ENCODE measurements at places on chromosomes 12 and 14.

DNA sequence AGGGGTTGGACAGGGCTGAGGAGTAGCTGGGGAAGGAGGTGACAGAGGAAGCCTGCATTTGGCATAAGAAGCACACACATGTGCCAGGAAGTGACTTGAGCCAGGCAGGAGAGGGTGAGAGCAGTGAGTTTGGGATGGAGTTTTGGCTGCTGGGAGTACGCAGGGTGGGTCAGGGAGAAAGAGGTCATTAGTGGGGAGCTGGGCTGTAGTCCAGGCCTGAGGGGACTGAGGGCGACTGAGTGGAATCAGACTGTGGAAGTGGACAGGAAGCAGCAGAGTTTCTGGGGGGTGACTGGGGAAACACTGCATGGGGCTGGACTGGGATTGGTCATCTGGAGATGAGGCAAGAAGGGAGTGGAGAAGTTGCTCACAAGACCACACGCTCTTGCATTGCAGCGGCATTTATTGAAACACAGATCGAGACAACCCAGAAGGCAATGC lies 7.6 kb downstream of the KRT85 start:
- DNase-seq = no peak

DNA sequence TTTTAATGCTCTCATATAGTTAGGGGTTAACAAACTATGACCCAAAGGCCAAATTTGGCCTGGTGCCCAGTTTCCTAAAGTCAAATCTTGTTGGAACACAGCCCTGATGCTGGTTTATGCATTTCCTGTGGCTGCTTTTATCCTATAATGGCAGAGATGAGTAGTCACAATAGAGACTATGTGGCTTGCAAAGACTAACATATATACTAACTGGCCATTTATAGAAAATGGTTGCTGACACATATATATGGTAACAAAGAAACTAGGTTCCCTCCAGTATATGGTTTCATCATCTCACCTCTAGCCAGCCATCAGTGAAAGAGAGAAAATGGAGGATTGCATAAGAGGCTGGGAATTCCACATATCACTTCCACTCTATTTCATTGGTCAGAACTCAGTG lies 10.8 kb downstream of the NAV3 start:
- DNase-seq = no peak

- no peak for DNase-seq
Measured at GRCh38 chr14:59195912-59196311, 7.4 kb downstream of the DAAM1 start.

DNA sequence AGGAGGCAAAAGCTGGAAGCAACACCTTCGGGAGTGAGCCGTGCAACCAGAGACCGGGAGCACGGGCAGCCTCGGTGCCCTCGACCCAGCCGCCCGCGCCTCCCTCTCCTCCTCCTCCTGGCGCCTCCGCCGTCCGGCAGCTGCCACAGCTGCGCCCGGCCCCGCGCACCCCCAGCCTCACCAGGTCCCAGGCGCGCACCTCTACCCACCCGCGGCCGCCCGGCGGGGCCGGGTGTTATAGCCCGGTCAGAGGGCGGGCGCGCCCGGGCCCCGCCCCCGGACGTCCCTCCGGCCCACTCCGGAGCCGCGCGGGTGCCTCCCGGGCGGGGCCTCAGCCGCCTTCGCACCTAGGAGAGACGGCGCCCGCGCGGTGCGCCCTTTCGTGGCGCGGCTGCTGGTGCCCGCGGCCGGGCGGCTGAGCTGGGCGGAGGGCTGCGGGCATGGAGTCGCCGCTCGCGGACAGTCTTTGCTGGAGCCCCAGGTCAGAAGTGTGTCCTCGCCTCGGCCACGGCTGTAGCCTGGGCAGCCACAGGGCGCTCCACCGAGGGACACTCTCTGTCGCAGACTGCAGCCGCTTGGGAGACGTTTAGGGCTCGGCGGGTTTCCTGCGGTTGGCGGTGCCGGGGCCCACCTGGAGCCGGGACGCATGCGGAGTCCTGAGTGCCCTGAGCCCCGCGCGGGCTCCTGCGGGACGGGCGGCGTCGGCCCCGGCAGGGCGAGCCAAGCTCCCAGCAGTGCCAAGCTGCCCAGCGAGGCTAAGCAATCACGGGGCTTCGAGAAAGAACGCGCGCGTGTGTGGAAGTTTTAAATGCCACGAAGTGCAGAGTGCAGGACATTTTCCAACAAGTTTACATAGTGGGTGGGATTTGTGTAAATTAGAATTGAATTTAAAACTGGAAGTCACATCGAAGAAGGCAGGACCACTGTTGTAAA lies at the start of gene CPM:
Gene CPM (minus strand): TSS at position 211 of the 933 bp plus-strand sequence. CDS start 334 bp downstream, outside the sequence.
- DNase-seq = no peak

GRCh38 chr12:52275686-52276085 lies 1.2 kb downstream of the KRT86 start:
- no peak for DNase-seq

GRCh38 chr12:101697930-101698799 lies 725 bp downstream of the CHPT1 start:
- peak; percentile 30 for DNase-seq

DNA sequence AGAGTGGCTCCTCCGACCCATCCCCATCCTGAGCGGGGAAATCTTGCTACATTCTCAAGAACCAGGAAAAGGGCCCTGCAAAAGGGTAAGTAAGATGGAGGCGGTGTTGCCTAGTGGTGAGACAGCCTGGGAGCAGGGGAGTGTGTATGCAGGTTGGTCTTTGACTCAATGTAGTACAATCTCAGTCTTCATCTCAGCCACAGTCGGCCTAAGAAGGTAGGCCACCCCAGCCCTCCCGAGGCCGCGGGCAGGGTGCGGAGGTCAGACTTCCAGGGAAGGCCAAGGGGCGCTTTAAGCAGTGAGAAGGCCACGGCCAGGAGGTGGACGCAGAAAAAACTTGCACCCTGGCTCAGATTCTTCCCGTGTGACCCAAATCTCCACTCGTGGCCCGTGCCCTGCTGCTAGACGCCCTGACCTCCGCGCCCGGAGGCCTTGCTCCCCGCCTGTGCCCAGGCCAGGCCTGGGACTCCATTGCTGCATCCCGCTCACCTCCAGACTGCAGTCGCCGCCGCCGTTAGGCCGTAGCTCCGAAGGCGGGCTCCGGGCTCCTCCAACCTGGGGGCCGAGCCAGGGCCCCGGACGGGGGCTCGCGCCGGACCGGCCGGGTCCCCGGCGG lies 435 bp downstream of the FOXM1 start:
- DNase-seq = no peak

DNA sequence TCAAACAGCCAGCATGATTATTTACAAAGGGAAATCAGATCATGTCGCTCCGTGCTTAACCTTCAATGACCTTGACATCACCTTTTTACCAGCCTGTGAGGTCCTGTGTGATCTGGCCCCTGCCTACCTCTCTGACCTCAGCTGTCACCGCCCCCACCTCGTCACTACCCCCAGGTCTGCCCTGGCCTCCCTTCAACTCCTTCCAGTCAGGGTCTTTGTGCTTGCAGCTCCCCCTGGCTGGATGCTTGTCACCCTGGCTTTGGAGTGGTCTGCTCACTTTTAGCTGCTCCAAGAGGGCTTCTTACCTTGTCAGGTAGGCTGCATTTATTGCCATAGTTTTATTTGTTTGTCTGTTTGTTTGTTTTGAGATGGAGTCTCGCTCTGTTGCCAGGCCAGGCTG lies 8.2 kb upstream of the MAX start:
- no peak for DNase-seq

DNA sequence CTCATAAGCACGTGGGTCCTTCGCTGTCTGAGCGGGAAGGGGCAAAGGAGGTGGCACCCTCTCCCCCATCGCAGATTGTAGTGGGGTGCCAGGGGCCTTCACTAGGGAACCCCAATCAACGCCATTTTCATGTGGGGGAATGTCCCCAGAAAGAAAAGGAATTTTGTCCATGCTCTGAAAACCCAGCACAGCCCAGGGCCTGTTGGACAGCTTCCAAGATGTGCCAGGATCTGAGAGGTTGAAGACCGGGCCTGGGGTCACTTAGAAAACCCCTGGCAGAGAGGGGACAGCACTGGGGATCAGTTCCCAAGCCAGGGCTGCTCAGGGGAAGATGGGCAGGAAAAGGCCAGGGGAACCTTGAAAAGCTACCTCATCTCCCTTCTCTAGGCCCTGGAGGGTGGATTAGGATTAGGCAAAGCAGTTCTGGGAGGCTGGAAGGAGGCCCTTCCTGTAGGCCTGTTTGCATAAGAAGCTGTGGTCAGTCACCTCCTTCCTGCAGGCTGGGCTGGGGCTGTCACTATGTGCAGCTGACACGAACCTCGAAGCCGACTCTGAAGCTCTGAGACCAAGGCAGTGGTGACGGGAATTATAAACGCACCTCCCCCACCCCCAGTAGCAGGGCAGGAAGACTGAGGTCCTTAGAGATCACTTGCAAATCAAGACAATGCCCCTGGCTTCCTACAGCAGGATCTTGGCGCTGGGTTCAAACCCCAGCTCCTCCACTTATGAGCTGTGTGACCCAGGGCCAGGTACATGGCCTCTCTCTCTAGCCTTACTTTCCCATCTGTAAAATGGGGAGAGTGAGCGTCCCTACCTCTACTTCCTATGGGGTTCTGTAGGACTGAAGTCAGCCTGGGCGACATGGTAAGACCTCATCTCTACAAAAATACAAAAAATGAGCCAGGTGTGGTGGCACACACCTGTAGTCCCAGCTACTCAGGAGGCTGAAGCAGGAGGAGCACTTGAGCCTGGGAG lies 29.0 kb downstream of the TESC start:
- DNase-seq = no peak

DNA sequence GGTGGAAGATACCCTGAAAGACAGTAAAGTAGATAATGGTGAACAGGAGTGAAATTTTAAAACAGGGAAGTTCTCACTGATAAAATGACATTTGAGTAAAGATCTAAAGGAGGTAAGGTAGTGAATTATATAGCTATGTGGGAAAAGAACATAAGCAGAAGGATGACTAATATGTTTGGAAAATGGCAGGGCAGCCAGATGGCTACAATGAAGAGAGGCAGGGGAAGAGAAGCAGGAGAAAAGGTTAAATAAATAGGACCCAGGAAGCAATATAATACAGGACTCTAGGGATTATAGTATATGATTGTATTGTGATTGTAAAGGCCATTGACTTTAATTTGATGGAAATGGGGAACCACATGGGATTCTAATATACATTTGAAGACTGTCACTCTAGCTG lies 33.0 kb downstream of the SCFD1 start:
- DNase-seq = no peak

- DNase-seq = no peak
Measured at GRCh38 chr14:61710853-61711817, 15.8 kb downstream of the HIF1A start.

DNA sequence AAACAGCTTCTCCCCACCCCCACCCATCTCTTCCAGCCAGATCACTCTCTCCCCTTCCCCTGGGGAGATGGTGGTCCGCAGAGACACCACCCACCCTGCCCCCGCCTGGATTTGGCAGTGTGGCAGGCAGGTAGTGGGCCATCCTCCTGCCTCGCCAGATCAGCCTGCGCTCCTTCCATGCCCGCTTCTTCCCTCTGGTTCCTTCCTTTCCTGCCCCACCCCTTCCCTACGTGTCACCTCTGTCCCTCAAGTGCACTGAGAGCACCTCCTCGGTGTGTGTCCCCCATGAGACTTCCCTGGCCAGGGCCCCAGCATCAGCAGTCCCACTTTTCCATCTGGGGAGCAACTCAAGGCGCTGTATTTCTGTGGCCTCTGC lies 632 bp downstream of the NYNRIN start:
- peak; percentile 45 for DNase-seq

- no peak for DNase-seq
Measured at GRCh38 chr14:101017806-101018560, 114.5 kb upstream of the RTL1 start.

GRCh38 chr12:54341378-54342300 lies 16.7 kb downstream of the COPZ1 start:
- DNase-seq = peak; percentile 56

GRCh38 chr12:65330331-65330730 lies 51.8 kb downstream of the MSRB3 start:
- no peak for DNase-seq

GRCh38 chr12:87661786-87662377 lies 367.3 kb downstream of the C12orf50 start:
- DNase-seq = no peak

GRCh38 chr12:52903285-52903854 lies 1.5 kb downstream of the KRT8 start:
- DNase-seq = no peak

DNA sequence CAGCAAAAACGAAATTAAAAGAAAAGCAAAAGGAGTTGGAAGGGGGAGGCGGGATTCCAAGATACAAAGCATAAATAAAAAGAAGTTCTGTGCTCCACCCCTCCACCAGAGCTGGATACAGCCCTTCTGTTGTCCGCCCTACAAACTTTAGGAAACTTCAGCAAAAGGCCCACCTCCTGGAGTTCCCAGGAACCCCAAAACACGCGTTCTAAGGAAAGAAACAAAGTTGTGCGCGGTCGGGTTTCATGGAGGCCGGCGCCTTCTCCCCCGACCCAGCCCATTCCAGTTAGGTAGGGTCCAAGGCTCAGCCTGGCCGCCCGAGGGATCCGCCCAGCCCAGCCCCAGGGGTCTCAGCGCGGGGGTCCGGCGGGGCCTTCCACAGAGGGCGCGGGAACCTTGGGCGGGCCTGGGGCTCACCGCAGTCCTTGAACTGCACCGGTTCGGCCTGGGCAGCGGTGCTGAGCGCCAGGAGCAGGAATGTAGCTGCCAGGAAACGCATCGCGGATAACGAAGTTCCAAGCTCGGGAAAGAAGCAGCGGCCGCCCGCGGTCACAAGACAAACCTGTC lies at the start of gene NPC2:
Gene NPC2 (minus strand): TSS at position 530 of the 567 bp plus-strand sequence. CDS start 31 bp downstream, at position 499.
- no peak for DNase-seq

- no peak for DNase-seq
Measured at GRCh38 chr12:1827826-1828805, 7.8 kb downstream of the LRTM2 start.
